ENCODE measurements at places on chromosomes 7 and 10.

DNA sequence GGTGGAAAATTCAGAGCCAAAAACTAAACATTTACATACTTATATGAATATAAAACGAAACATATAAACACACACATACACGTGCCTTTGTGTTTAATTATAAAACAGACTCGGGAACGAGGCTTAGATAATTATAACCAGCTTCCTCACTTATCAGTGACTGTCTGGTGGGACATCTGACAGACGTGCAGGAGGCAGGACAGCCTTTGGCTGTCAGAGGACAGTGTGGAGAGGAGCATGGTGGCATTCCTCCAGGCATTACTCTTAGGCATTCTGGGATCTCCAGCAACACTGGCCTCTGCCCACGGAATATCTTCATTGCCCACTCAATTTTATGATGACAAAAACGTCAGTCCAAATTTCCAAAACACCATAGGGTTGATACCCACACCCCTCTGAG is 262.2 kb upstream of the NFE2L3 start:
- DNase-seq = no peak

DNA sequence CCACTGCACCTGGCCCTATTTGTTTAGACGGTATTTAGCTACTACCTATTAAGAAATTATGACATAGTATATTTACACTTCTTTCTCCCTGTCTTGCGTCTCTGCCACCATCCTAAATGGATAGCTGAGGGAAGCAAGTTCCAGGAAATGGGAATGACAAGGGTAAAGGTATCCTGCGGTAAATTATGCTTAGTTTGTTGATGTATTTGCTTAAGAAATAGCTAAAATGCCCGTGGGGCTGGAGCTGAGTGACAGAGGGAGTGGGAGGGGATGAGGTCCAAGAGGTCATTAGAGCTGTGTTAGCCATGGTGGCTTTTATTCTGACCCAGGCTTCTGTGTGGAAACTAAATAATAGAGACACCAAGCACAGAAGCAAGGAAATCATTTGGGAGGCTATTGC is 29.0 kb upstream of the UBE2D1 start:
- DNase-seq = no peak

GRCh38 chr7:89826121-89826520 is 328.1 kb upstream of the STEAP1 start:
- DNase-seq = no peak

- DNase-seq = no peak
Measured at GRCh38 chr10:786633-787474, 97.4 kb upstream of the DIP2C start.

- no peak for DNase-seq
Measured at GRCh38 chr7:36777855-36778254, 53.6 kb upstream of the AOAH start.

GRCh38 chr7:128103498-128104107 is 72.4 kb upstream of the LRRC4 start:
- DNase-seq = peak; percentile 50

DNA sequence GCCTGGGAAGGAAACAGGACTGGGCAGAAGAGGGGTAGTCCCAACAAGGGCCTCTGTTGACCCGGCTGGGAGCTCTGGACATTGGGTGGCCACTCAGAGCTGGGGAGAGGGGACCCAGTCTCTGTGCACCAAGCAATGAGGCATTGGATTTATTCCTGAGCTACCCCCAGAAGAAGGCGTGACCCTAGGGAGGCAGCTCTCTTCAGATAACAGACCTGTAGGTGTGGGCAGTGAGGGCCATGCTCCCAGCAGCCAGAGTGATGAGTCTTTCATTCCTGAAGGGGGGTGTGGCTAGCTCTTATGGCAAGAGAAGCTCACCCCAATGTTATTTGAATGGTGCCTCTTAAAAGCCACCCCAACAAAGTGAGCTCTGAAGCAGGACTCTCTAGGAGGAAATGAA is 20.4 kb downstream of the TEX36 start:
- DNase-seq = no peak

- no peak for DNase-seq
Measured at GRCh38 chr10:91307489-91307888, 87.0 kb downstream of the PCGF5 start.

DNA sequence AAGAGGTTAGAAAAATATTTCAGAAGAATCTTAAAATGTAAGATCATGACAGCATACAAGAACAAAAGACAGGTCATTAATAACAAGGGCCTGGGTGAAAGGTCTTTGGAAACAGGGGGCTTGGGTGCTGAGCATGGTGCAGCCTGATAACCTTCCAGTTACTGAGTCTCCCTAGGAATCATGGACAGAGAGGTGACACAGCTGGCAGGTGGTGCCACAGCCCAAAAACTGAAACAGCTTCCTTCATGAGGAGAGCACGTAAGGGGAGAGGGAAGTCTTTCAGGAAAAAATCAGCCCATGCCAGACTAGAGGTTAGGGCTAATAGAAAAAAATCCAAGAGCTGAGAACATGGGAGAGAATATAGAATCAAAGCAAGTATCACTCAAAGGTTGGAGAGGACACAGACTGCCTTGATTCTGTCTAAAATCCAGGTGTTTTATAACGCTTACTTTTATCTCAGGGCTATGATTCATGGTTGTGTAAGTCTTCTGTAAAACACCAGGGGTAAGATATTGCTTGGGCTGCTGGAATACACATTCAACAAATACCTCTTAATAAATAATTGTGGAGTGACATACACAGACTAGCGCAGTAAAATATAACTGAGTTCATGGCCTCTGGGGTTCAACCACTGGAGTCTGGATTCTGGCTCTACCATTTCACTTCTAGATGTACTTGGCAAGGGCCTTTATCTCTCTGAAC is 88.1 kb downstream of the SEMA3C start:
- DNase-seq = no peak

GRCh38 chr10:90167174-90168064 is 466.0 kb downstream of the KIF20B start:
- DNase-seq = no peak

GRCh38 chr7:24102988-24103387 is 181.0 kb upstream of the NPY start:
- DNase-seq = no peak

- no peak for DNase-seq
Measured at GRCh38 chr10:97685395-97685958, 1.6 kb downstream of the AVPI1 start.

DNA sequence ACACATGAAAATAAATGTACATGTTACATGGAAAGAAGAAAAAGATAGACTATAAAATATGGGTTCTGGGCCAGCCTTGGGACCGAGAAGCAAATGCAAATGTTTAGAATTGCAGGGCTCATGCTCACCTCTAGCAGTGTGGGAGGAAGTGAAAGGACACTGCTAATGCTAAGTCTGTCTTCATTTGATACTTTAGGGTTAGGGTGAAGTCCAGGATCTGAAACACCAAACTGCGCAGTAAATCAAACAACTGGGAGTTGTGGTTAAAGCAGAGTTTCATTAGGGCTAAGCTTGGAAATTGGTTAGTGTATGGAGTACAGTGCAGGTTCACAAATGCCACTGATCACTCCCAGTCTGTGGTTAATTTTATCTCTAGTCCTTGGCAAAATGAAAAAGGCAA is 73.2 kb upstream of the PDK4 start:
- no peak for DNase-seq

DNA sequence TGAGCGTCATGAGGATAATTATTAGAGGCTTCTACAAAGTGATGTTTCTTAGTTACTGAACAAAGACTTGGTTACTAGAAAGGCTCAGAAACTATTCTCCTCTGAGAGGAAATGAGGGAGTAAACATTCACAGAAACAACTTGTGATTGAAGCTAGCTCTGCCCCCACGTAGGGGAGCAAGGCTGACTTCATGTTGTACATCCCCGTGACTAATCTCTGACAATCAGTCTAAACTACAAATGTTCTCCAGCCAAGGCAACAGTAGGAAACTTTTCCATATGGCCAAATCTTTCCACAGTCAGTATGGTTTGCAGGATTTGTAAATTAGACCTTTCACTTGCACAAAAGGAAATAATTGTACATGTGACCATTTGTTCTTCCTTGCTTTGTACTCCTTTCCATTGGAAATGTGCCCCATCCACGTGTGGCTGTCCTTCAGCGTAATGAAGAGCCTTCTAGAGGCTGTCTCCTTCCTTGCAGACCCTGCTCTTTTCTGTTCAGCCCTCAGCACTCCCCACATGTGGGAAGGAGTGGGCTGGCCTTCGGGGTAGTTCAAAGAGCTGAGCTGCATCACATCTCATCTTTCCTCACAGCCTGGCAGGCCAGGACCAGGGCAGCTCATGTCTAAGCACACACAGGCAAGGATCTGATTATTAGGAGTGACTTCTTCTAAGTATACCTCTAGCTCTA is 93.5 kb downstream of the PCGF5 start:
- DNase-seq = peak; percentile 50

DNA sequence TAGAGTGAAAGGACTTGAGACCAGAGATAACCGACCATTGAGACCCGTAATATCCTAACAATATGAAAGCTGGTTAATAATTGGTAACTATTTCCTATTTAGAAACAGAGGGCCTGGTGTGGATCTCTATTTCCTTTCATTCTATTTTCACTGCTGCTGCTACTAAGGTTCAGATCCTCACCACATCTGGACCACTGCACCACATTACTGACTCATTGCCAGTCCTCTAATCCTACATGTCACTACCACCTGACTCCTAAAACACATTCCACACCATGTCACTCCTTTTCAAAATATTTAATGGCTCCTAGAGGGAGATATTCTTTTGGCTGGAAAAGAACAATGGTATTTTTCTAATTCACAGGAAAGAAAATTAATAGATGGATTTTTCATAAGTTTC is 6.4 kb downstream of the USP54 start:
- DNase-seq = no peak

DNA sequence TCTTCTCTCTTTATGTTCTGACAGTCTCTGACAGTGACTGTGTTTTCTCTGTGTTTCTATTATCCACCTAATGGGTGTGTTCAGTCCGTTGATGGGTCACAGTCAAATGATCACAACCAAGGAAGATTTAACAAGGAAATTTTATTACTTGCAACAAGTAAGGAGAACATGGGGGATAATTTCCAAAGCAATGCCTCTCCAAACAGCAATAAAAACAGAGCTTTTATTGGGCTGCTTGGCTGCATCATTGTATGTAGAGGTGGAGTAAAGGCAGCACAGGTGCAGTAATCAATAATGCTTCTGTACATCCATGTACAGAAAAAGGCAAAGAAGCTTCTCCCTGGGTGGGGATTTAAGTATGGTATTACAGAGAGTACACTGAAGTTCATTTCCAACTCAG is 1525.6 kb downstream of the REEP3 start:
- no peak for DNase-seq

GRCh38 chr7:128307061-128307460 is 36.6 kb downstream of the RBM28 start:
- no peak for DNase-seq

GRCh38 chr10:49379596-49380410 is 16.1 kb downstream of the DRGX start:
- DNase-seq = no peak

- peak; percentile 86 for DNase-seq
Measured at GRCh38 chr10:110556969-110557601, 10.4 kb upstream of the SMC3 start.

- DNase-seq = peak; percentile 63
Measured at GRCh38 chr10:73413108-73413527, 740 bp downstream of the ANXA7 start.

GRCh38 chr10:119686465-119687191 is 35.4 kb downstream of the BAG3 start:
- peak; percentile 92 for DNase-seq

GRCh38 chr10:56449770-56450169 is 88.7 kb upstream of the ZWINT start:
- no peak for DNase-seq

- peak; percentile 10 for DNase-seq
Measured at GRCh38 chr7:135575296-135575695, 17.6 kb downstream of the NUP205 start.

GRCh38 chr7:32507414-32507813 is 12.1 kb downstream of the AVL9 start:
- DNase-seq = no peak

DNA sequence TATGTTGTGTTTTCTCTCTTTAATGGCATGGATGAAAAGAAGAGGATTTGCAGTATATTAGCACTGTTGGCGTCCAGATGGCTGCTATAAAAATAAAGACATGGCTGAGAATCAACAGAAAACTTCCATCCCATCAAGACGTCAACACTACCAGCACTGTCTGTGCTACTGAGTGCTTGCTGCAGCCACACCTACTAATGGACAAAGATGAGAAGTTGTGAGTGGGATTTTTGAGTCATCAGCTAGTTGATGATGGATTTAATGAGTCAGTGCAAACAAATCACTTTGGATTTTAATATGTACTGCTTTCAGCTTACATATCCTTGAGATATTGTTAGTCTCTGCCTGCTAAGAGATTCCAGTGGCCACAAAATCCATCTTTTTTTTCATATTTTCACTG is 631.0 kb upstream of the ANKRD30A start:
- no peak for DNase-seq

GRCh38 chr10:72238392-72239175 is 22.5 kb upstream of the ASCC1 start:
- DNase-seq = no peak

DNA sequence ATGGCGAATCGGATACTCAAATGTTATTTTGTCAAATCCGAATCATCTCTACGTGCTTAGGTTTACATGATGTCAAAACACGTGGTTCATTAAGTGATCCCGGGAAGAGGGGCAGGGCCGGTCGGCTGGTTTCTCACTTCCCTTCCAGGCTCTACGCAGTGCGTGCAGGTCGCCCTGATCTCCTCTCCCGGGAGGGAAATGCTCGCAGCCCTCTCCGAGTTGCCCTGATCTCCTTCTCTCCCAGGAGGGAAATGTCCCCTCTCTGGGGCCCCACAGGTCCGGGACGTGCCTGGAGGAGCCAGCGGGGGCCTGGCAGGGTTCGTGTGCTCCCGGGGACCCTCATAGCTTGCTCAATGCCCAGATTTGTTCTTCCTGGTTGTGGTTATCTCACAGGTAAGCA is 202.7 kb downstream of the DNAJB6 start:
- DNase-seq = no peak

DNA sequence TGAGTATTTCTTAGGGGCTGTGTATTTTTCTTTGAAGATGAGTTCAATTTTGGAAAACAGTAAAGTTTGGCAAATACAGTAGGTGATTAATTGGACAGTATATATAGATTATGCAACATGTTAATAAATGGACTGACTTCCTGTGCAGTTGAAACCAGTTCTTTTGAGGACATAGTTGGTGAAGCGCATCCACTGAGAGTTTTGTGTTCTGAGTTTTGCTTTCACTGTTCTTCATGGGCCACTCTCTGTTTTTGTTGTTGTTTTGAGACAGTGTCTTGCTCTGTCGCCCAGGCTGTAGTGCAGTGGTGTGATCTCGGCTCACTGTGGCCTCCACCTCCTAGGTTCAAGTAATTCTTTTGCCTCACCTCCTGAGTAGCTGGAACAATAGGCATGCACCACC is 109.0 kb downstream of the SDHAF3 start:
- no peak for DNase-seq

GRCh38 chr7:34612661-34613060 is 45.4 kb upstream of the NPSR1 start:
- DNase-seq = no peak

GRCh38 chr7:156848979-156849378 is 44.0 kb downstream of the LMBR1 start:
- no peak for DNase-seq
